ENCODE measurements at places on chromosomes 7 and 10.

DNA sequence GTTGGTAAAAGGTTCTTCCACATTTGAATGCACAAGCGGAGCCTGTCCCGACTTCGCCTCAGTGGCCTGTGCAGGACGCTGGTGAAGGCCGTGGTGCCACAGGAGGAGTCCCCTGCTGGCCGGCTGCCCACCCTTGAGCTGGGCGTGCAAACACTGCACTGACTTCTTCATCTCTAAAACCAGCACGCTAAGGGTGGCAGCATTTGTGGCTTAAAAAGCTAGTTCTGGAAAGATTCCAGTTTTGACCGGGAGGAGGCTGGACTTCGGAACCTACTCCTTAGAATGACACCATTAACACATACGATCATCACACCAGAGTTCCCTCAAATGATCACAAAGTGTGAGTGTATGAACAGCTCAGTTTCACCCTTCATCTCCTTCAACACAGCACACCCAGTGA, 102.4 kb downstream of the SMURF1 start:
- DNase-seq: no peak

GRCh38 chr10:79029478-79030390, 39.0 kb upstream of the ZMIZ1 start:
- no peak for DNase-seq

GRCh38 chr10:69789164-69789576, 12.5 kb upstream of the COL13A1 start:
- DNase-seq: no peak

- DNase-seq: no peak
These were observed 136.0 kb upstream of the TCF7L2 start for GRCh38 chr10:112813866-112814591.

GRCh38 chr10:3525832-3526449, 259.1 kb downstream of the KLF6 start:
- DNase-seq: no peak

- no peak for DNase-seq
These were observed 31.9 kb downstream of the XRCC2 start for GRCh38 chr7:152643979-152644559.

DNA sequence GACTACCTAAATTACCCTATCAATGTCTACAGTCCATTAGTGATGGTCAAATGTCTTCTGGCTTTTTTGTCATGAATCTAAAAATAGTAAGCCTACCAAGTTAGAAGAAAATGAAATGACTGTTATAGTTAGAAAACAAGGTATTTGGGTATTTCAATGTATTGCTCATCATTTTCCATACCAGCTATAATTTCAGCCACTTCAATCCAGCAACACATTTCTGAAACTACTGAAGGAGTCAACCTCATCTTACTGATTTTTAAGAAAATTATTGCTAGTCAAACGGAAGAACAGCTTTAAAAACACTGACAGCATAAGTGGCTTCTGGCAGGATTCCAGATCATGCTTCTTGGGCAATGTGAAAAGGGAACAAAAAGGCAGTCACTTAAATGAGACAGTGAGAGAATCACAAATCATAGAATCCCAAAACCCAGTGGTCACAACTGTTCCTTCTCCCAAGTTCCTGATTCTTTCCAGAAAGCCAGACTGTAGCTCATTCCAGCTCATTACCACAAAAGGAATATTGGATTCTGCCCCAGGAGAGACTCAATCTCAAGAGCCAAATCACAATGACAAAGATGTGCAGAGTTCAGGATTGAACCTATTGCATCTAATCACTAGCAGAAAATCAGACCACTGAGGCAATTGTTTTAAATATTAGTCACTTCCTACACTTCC, 61.2 kb upstream of the LRRN3 start:
- peak; percentile 10 for DNase-seq

DNA sequence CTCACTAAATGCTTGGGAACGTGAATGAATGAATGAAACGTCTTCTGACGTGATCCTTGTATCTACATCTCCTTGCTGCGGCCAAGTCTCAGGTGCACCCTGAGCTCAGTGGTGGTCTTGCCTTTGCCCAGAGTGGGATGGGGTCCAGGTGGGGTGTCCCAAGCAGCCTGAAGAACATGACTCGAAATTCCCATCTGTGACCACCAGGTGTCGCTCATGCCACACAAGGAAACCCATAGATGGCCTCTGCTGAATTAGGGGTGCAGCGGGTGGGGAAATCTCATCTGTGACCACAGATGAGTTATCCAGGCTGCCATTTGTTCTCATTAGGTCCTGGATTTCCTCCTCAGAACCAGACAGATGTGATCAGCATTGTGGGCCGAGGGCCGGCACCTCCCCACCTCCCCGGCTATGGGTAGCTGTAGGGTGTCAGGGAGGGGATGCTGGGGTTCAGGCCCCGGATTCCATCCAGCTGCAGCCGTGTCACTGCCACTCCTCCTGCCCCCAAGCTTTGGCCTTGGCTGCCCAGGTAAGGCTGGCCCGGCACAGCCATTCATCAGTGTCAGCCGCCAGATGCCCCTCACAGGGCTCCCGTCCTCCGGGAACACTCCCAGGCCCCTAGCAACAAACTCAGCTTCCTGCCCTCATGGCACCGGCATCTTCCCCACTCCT, 21.0 kb upstream of the GNA12 start:
- peak; percentile 53 for DNase-seq

GRCh38 chr10:22381262-22381661, 36.0 kb downstream of the SPAG6 start:
- DNase-seq: no peak

DNA sequence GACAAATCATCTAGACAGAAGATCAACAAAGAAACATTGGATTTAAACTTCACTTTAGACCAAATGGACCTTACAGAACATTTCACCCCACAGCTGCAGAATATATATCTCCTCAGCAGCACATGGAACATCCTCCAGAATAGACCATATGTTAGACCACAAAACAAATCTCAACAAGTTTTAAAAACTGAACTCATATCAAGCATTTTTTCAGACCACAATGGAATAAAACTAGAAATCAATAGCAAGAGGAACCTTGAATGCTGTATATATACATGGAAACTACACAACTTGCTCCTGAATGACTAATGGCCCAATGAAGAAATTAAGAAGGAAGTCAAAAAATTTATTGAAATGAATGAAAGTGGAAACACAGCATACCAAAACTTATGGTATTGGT, 157.7 kb downstream of the MTERF1 start:
- no peak for DNase-seq

DNA sequence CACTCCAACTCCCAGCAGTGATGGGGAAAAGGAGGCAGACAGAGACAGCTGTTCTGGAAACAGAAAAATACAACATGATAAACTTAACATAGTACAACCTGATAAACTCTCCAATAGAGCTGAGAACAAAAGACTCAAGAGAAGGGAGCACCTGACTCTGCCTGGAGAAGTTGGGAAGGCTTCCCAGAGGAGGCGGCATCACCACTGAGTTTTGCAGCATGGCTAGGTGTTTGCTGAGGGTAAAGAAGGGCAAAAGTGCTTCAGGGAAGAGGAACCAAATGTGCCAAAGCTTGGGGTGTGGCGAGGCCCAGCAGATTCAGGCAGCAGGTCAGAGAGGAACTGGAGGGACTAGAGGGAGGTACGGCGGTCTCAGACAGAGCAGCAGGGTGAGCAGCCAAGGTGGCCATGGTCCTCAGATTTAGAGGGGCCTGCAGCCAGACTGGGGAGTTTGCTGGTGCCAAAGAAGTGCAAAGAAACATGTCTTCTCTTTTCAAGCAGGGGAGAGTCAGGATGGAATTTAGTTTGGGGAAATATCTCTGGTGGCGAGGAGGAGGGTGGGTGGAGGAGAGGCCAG, 119.9 kb upstream of the BTBD16 start:
- DNase-seq: no peak

- DNase-seq: no peak
These were observed 19.4 kb downstream of the MAGI2 start for GRCh38 chr7:79434098-79434497.

Data from midbrain (tissue), 1 donor.